ENCODE measurements at places on chromosomes 16 and 17.

DNA sequence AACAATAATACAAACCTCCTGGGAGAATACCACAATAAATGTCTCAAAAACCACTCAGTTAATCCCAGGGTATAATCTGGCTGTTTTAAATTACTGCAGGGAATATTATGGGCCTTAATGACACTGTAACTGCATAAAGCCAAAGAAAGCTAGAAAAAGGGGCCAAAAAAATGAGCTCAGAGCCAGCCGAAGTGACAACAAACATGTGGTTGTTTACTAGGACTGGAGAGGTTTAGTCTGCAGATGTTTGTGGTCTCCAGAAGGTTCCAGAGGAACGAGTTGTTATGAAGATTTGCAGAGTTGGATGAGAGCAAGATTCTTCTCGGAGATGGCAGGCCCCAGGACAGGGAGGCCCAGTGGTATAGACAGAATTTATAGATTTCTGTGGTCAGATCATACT lies 97.1 kb upstream of the AKTIP start:
- no peak for DNase-seq

DNA sequence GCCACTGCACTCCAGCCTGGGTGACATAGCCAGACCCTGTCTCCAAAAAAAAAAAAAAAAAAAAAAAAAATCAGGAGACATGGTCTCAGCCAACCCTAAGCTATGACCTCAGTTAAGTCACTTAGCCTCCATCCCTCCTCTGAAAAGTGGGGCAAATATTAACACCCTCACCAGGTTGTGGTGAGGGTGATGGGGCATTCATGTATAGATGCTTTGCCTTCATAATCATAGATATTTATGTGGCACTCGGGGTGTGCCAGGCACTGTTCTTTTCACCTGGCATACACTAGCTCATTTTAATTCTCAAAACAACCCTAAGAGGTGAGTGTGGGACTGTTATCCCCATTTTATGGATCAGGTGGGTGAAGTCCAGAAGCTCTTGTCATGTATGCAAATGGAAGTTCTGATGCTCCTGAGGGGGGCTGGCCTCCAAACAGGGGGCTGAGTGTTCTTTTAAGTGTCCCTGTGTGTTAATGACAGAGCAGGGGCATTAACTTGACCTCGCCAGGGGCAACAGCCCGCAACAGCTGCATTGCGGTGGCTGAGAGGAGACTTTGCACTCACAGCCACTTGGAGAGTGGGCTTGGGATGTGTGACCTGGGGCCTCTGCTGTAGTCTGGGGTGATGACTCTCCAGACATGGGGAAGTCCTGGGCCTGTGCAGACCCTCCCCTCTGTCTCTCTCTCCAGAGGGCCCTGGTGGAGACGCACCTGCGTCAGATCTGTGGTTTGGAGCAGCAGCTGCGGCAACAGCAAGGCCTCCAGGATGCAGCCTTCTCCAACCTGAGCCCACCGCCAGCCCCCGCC lies 4.1 kb downstream of the TBKBP1 start:
- DNase-seq: no peak

DNA sequence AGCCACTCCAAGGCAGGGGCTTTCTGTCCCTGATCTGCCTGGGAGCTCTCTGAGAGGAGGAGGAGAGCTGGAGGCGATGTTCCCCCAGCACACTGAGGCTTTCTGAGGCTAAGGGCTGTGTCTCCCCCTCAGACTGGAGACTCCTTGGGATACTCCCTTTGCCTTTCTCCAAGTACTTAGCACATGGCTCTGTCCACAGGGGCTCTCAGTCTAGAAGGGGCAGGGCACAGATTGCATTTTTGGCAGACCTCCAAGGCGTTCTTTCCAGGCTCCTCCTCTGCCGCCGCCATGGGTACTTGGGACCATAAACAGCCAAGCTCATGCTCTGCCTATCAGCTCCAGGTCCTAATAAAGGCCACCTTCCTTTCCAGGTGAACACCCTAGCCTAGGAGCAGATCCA lies 1.8 kb upstream of the GIP start:
- no peak for DNase-seq

DNA sequence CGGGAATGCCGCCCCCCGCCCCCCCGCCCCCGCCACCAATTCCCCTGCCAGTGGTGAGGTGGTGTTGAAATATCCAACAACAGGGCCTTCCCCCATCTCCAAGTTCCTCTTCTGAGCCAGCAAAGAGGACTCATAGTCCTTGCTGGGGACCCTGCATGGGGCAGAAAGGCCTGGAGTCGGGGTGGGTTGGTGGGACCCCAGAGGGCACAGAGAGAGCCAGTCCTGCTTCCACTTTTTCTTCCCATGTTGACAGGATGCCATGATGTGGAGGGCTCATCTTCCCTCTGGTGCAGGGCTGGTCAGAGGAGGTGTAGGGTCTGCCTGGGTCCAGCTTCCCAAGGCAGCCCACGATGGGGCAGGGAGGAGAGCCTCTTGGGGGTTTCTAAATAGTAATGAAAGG lies 49.0 kb upstream of the PIK3R6 start:
- DNase-seq: no peak

GRCh38 chr16:47309581-47310312 lies 151.1 kb downstream of the ITFG1 start:
- DNase-seq: no peak

GRCh38 chr16:49833796-49834530 lies 21.9 kb downstream of the ZNF423 start:
- DNase-seq: no peak

- DNase-seq: no peak
Observed at GRCh38 chr16:27781981-27782880, 232.3 kb downstream of the KATNIP start.

- no peak for DNase-seq
Observed at GRCh38 chr16:23869052-23869451, 33.3 kb downstream of the PRKCB start.

DNA sequence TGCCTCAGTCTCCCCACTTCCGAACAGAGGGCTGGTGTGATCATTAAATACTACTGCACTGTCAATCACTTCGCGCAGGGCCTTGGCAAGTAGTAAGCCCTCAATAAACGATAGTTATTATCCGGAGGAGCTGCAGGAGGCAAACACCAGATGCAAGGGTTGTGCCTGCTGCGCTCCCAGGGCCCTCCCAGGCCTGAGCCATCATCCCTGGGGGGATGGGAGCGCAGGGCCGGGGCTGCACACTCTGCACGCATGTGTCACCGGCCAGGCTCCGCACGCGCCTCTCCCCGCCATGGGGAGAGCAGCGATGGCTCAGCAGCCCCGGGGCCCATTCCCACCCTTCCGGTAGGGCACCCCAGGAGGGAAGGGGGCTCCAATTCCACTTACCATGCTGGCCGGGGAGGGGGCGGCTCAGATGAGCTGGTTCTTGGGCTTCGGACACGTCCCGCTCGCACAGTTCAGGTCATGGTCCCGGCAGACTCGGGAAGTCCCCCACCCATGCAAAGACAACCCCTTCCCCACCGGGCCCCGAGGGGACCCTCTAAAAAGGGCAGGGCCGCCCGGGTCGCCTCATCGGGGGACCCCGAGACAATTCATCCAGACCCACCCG lies 681 bp downstream of the XPO6 start:
- no peak for DNase-seq

GRCh38 chr17:48258331-48258730 lies 150.8 kb downstream of the SNX11 start:
- DNase-seq: no peak

DNA sequence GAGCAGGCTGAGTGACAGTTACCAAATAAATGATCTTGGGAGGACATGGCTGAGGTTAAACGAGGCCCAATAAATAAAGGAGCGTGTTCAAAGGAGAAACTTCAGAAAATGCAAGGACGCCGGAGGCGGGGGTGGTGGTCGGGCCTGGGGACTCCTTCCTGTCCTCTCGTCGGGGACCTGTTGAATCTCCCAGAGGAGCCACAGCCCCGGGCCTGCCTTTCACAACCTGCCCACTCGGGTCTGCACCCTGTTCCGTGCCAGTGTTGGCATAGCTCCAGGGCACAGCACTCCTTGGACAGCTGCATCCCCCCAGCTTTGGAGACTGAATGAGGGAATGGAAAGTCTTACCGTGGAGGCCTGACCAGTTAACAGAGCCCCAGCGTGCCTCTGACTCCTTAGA lies 8.1 kb upstream of the TBX4 start:
- DNase-seq: no peak

DNA sequence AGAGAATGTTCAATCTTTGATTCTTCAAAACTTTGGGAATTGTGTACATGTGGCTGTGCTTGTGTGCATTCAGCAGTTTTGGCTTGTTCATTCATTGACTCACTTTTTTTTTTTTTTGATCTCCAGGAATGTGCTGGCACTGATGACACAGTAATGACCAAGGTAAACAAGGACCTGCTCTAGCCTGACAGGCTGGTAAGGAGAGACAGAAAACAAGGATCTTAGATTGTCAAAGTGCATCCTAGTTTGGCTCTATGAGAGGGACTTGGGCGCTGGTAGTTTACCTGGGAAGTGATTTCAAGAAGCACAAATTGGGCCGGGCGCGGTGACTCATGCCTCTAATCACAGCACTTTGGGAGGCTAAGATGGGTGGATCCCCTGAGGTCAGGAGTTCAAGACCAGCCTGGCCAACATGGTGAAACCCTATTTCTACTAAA lies 233.1 kb upstream of the WSCD1 start:
- DNase-seq: no peak

DNA sequence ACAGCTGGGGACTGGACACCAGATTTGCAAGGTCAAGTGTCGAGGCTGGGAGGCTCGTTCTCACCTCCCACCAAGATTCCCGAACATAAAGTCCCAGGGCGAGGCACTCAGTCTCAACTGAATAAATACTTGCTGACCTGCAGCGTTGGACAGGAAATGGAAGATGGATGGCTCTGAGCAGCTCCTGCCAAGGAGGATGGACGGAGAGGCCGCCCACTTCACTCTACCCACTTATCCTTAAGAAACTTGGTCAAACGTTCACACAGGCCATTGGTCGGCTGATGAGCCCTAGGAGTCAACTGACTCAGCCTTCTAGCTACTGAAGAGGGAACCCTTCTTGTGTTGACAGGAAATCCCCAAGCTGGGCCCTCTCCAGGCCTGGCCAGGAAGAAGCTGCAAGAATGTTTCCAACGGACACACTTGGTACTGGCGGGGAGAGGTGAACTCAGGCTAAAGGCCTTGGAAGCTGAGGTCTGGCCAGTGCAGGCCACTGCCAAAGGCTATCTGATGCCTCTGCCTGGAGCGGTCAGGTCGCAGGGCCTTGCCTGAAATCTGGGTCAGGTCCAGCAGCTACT lies 50.0 kb downstream of the VAC14 start:
- DNase-seq: no peak

GRCh38 chr17:19380481-19381301 lies 2.4 kb downstream of the MAPK7 start:
- DNase-seq: no peak

DNA sequence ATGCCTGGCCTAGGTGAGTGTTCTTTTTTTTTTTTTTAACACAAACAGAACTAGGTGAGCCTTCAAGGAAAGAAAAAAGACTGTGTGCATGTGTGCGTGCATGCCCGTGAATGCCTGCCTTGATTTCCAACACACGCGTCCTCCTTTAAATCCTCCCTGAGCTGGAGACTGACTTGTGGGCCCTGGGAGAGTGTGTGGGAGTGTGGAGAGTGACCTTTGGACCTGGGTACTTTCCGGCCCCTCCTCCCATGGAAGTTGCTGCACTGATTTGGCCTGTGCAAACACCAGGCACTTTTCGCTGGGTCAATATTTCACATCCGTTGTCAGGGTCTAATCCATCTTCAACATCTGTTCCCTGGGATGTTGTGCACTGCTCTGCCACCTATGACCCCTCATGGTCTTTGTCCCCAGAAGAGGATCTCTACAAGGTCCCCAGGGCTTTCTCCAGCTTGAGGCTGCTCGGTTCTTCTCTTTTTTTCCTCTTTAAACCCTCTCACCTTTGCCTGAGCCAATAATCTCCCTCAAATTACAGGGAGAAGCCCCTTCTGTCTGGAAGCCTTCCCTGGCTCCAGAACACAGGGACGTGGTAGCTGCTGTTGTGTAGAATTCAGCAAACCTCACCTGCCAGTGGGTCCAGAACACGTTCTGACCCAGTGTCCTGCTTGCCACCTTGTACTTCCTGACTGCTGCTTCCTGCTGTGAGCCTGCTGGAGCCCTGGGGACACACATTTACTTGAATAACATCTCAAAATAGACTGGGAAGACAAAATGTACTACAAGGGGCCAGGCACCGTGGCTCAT lies 20.8 kb upstream of the ATP5MC1 start:
- DNase-seq: no peak
